ENCODE measurements at places on chromosomes 12 and 14.

DNA sequence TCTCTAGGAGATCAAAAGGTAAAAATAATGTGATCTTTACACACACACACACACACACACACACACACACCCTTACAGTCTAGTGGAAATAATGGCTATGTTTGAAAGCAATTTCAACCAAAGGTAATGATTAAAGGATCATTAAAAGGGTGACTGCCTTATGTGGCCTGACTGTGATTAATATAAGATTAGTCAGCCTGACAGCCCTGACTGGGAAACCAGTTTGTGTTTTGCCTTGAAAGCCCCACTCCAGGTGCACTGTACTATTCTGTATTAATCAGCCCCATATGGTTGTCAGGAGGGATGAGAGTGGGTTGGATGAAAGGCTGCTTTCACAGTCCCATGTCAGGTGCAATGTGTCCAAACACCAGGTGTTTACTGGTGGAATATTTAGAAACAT, 10.5 kb downstream of the RASSF9 start:
- no peak for DNase-seq

GRCh38 chr12:46005151-46005797, 14.9 kb upstream of the SCAF11 start:
- peak; percentile 24 for DNase-seq

GRCh38 chr14:53871951-53872350, 84.7 kb downstream of the BMP4 start:
- DNase-seq, result no peak

DNA sequence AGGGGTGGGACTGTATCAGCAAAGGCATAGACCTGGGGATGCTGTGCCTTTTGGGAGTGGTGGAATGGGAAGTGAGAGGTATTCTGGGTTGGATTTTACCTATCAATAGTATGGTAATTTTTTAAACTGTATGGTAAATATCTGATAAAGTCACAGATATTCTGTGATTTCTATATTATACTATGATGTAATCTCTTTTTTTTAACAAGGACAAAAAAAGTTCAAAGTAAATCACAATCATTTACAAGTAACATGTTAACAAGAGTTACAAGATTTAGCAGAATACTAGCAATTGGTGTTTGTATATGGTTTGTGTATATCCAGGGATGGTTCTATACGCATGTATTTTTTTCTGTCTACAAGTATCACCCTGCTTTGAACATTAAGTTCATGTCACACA, 56.0 kb downstream of the BMAL2 start:
- no peak for DNase-seq

GRCh38 chr14:86865934-86866333, 1127.0 kb downstream of the GALC start:
- no peak for DNase-seq

GRCh38 chr12:117646520-117646919, 285.1 kb upstream of the NOS1 start:
- no peak for DNase-seq

GRCh38 chr12:77615332-77615731, 215.4 kb upstream of the NAV3 start:
- DNase-seq, result no peak

DNA sequence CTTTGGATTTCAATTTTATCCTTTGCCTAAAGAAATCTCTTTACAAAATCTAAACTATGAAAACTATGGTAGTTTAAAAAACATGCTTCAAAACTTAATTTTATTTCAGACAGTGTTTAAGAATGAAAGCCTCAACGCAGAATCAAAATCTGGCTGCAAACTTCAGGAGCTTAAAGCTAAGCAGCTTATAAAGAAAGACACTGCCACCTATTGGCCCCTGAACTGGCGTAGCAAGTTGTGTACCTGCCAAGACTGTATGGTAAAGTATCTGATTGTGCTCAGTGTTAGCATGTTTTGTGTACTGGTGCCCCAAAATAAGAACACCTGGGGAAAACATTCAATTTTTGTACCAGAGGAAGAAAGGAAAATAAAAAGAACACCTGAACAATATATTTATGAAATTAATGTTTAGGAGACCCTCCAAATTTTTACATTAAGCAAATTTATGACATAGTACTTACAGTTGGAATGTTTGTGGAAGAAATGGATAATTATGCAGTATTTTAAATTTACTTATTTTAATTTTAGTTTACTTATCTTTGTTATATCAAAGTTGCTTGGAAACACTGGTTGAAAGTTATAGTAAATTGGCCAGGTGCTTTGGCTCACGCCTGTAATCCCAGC, 12.2 kb downstream of the UBR7 start:
- DNase-seq, result peak; percentile 73

DNA sequence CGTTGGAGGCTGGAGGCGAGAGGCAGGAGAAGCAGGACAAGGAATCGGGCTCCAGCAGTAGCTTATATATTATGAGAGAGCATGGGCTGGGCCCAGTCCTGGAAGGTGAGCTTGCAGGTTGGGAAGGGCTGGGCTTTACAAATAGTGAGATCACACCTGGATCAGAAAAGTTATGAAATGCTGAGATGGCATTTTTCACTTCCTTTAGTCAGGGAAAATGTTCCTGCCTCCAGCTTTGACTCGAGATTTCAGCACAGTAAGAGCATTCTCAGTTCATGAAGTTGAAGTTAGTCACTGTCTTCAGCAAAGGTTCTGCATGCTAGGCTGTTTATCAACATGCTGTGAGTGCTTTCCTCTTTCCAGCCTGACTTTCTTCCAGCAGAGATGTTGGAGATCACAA, at the start of gene KRT6C:
TSS of gene KRT6C (minus strand) at position 38 of the 400 bp plus-strand sequence. CDS start 68 bp downstream, outside the sequence.
- no peak for DNase-seq

DNA sequence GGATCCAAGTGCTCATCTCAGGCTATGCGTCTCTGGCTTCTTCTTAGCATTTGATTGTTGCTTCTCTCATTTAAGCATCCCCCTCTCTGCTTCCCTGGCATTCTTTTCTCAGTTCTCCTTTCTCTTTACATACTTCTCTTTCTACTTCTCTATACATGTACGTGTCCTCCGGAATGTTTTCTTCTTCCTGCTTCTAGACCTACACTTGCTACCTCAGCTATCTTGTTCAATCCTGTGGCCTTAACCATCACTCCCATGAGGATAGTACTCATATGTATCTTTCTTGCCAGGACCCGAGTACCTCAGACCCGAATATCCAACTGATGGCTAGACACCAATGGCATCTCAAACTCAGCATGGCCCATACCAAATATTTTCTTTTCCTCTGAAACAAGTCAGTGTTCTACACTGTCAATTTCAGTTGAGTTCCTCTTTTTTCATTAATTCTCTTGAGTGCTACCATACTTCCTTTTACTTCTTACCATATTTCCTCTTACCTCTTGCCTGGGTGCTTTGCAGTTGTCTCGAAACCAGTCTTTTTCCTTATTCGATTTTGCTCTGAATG, 115.1 kb upstream of the SLC38A2 start:
- peak; percentile 64 for DNase-seq

GRCh38 chr12:6364044-6364374, 11.4 kb downstream of the SCNN1A start:
- peak; percentile 39 for DNase-seq

DNA sequence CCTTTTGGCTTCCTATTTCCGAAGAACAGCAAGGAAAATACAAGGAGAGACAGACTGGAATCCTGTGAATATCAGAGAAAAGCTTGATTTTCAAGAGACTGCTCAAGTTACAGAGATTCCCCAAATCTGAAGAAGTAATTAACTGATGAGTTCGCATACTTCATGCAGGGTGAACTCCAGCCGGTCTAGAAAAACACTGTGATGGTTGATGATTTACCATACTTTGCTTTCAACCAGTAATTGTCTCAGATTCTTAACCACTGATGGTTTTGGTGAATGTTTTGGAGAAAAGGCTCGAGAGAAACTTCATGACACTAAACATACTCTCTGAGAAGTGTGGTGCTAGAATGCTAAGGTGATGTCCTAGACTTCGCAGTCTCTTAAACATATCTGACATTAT, 4.4 kb upstream of the PLXNC1 start:
- no peak for DNase-seq

DNA sequence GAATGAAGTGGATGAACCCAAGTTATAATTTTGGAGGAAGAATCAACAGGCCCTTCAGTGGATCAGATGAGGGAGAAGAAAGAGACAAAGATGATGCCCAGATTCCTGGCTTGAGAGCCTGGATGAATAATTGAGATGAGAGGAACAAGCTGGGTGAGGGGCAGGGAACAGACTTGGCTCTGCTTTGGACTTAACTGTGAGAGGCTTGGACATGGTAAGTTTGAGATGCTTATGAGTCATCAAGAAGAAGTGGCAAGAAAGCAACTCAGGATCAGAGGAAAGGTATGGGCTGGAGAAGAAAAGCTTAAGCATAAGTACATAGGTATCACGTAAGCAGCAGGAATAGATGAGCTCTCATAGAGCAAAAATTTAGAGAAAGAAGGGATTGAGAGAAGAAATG, 55.3 kb downstream of the FIGNL2 start:
- DNase-seq, result no peak

All from inflammatory macrophage treated with lipopolysaccharide for 4 hours (primary cell).